Stimulated activated CD8-positive, alpha-beta memory T cell treated with anti-CD3 and anti-CD28 coated beads, Interleukin-2, amount 100 ng/mL, for 48 hours (primary cell): ENCODE measurements at places on chromosomes 2 and 18.

- no peak for DNase-seq
These were observed 101.8 kb upstream of the NPAS2 start for GRCh38 chr2:100718065-100718629.

GRCh38 chr2:41540272-41540998 is 507.4 kb upstream of the PKDCC start:
- no peak for DNase-seq

- no peak for DNase-seq
These were observed 50.1 kb upstream of the UNC80 start for GRCh38 chr2:209721497-209721896.

DNA sequence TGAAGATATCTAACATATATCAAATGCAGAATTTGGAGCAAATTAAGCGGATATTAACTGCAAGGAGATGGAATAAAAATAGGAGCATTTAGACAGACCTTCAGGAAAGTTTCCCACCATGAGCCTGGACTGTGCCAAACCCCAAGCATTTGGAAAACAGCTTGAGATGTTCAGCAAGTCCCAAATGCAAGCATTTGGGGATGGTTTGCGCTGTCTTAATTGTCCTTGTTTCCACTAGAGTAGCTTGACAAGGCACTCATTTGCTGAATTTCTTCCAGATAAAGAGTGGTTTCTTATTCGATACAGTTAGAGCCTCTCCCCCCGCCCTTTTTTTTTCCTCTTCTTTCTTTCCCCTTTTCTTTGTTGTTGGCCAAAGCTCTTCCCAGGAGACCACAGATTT is 77.1 kb upstream of the CDC42EP3 start:
- DNase-seq, result no peak

DNA sequence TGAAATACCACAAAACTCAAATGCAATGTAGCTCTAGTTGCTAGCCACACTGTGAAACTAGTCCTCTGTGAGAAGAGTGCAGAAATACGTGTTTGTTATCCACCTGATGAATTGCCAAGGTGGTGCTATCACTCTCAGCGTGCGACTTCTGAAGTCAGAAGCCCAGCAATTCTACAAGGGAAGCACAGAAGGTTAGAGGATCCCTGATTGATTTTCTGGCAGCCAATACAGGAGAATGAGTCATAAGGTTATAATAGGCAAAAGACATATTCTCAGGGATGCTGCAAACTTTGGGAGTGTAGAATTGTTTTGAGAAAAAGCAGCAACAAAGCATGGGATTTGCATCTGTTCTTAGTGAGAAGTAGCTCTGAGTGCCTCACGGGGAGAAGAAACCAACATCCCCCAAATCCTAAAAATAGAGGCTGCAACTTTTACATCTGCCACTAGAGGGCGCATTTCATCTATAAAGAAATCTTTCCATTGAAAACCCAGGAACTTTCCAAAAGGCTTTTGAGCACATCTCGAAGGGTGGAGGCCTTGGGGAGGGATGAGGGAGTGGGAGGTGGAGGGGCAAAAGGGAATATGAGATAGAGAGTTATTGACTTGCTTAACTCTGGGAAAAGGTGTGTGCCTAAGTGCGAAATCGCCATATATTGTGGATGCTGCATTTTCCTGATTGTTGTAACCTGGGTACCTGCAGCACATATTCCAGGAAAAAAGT is 78.0 kb downstream of the TMEM182 start:
- DNase-seq, result peak; percentile 9

DNA sequence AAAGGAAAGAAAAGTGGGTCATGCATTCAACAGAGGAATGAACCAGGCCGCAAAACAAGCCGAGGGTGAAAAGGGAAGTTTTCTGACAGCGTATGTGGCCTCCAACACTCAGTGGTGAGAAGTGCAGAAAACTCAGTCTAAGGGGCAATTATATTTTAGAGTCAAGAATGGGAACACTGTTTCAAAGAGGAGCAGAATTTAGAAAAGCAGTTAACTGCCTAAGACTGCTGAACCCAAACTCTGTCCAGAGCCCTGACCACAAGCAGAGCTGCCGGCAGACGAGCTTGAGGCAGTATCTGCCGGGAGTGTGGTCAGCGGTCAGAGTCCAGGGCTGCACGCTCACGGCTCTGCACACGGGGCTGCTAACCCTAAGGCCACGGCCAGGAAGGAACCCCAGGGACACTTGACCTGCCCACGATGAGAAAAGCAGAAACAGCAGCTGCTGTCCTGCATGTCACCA is 347.0 kb upstream of the ID2 start:
- DNase-seq, result no peak

DNA sequence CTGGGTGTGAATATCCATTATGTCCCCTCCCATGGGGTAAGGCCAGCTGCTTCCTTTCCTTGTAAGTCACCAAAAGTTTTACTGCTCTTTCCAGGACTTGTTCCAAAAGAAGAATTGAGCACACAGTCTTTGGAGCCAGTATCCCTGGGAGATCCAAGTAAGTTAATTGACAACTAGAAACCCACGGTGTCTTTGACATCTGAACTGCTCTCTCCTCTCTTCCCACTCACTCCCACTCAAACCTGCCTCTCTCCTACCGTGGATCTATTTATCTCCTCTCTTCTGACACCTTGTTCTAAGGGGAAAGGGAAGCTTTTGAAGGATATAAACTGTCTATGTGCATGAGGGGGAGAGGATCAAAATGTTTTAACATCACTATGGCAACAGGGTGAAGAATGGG is 86.7 kb downstream of the VIT start:
- no peak for DNase-seq

GRCh38 chr2:214742119-214742518 is 67.4 kb downstream of the BARD1 start:
- DNase-seq, result no peak

DNA sequence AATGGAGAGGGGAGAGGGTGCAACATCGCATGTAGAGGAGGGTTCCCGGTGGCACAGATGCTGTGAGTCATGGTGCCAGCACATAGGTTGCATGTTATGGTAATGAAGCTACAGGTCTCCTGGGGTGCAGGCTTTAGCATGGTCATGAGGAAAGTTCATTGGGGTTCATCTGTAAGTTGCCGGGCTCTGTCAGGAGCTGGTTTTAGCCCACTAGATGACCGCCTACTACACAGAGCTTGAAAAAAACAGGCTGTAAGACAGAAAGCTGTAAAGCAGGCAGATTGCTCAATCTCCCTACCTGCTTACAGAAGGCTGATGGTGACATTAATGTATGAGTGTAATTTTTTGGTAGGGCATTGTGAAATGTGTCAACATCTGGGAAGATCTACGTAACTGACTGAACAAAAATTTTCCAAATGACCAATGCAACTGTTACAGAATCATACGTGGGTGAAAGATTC is 23.9 kb downstream of the DYSF start:
- no peak for DNase-seq

- no peak for DNase-seq
These were observed 559.3 kb upstream of the PIK3C3 start for GRCh38 chr18:41395695-41396094.

GRCh38 chr2:234305846-234306245 is 191.0 kb downstream of the ARL4C start:
- DNase-seq, result no peak

GRCh38 chr18:6509832-6510231 is 95.1 kb upstream of the L3MBTL4 start:
- no peak for DNase-seq

GRCh38 chr2:122681626-122682025 is 926.2 kb downstream of the TSN start:
- no peak for DNase-seq

- no peak for DNase-seq
These were observed 343.1 kb upstream of the SLC39A10 start for GRCh38 chr2:195313962-195314361.

DNA sequence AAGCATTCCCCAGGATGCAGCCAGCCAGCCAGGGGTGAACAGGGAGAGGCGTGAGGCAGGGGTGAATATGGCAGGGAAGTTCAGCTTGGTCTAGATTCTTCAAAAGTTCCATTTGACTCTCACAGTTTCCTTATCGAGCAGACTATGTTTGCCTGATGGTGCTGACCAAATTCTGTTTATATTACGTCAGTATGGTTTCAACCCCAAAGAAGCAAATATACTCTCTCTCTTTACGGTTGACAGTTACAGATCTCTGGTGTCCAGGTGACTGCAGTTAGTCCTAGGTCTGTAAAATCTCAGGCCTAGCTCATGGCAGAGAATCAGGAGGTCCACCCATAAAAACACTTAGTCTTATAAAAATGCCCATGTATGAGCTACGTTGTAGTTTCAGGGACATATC is 38.3 kb upstream of the DNMT3A start:
- DNase-seq, result no peak

DNA sequence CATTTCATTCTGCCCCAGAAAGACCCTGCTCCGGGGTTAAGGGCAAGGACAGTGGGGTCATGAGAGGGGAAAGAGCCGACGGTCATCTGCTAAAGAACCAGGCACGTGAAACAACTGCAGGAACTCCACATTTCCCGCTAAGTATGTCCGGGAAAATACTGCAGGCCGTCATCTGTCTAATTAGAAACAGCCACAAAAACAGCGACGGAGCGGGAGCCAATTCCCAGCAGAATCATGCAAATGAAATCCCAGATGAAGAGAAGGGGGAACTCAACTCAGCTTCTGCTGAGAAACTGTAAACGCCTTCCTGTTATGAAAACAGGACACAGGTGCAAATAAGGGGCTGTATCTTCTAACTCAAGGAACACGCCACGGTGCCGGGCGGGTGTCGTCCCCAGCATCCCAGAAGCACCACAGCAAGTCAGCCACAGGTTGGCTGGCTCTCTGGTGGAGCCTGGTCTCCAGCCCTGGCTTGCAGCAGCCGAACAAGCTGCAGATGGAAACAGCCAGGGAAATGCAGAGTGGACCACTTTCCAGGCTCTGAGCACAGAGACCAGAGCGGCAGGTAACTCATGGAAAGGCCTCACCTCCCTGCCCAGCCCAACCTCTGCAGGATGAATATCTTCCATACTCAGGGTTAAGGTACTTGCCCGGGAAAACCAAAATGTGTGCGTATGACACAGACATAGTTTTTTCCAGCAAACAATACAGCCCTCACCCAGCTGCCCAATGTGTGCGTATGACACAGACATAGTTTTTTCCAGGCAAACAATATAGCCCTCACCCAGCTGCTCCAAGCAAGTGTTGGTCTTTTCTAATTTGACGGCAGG is 28.9 kb downstream of the PXDN start:
- no peak for DNase-seq

GRCh38 chr2:150041722-150042425 is 445.6 kb downstream of the RND3 start:
- DNase-seq, result no peak

DNA sequence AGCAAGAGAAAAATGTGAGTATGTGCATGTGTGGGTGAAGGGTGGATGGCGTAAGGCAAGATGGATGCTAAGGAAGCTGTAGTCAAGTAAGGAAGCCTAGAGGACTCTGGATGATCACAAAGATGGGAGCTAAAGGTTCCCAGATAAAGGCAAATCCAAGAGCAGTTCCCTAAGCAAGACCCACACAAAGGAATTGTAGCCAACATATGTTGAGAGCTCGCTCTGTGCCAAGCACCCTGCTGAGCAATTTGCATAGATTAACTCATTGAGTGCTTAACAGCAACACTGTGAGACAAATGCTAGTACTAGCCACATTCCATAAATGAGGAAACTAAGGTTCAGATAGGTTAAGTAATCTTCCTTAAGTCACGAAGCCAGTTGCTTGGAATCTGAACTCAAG is 132.6 kb downstream of the C1D start:
- no peak for DNase-seq

DNA sequence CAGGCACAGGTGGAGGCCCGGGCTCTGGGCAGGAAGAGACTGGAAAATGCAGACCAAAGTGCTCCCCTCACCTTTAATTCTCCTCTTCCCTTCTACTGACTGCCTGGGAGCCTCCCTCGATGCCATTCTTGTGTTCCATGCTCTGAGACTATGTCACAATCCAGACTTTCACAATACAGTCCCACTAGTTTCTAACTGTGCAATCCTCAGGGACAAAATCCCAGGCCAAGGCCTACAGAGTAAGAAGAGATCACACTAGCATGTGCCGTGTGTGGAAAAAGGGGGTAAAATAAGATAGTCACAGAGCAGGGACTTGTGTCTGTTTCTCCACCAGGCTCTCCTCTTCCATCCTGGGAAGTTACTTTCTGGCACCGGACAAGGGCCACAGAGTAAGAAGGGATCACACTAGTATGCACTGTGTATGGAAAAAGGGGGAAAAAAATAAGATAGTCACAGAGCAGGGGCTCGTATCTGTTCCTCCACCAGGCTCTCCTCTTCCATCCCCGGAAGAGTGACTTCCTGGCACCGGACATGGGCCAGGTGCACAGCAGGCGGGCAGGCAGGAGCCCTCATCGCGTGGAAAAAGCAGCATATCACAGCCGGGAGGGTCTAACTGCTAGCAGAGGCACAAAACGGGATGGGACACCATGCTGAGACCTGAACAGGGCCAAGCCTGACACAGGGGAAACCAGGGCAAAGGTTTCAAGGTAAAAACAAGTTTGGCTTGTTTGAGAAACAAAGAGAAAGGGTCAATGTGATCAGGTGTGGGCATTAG is 9.6 kb downstream of the CYB5A start:
- no peak for DNase-seq

- no peak for DNase-seq
These were observed 84.5 kb downstream of the POU3F3 start for GRCh38 chr2:104938231-104938941.

GRCh38 chr2:218959761-218960308 is 369 bp downstream of the CDK5R2 start:
- no peak for DNase-seq

DNA sequence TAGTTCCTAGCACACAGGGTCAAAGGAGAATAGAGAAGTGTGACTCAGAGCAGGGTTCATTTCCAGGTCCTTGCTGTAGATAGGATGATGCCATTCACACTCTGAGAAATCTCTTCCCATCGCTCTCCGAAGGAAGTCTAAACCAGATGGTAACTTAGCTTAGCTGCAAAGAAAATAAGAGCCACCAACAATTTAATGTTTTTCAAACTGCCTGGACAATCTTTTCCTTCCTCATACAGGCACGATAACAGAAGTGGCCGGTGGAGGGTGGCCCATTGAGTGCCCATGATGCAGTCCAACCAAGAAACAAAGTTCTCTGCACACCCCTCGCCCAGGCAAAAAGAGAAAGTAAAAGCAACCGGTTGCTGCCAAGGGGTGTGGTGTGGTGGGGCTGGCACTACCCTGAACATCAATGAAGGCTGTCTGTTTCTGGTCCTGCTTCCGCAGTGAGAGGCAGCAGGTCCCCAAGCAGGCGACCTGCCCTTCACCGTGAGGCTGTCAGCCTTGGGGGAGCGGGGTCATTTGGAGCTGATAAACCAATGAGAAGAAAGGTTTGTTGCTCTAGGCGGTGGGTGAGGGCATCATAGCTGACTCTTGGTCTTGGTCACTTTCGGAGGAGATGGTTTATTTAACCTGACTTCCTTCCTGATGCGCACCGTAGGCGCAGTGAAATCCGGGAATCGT is 105.6 kb upstream of the CD302 start:
- DNase-seq, result peak; percentile 28

DNA sequence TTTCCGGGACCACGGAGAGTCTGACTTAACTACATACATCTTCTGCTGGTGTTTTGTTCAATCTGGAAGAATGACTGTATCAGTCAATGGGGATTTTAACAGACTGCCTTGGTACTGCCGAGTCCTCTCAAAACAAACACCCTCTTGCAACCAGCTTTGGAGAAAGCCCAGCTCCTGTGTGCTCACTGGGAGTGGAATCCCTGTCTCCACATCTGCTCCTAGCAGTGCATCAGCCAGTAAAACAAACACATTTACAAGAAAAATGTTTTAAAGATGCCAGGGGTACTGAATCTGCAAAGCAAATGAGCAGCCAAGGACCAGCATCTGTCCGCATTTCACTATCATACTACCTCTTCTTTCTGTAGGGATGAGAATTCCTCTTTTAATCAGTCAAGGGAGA is 23.1 kb downstream of the ICOS start:
- no peak for DNase-seq
